ENCODE measurements at places on chromosomes 3 and 15. TPM values are rescaled to one million over a fixed set of nuclear protein-coding genes. Genes with fewer than 3 reads are reported as not detected.

DNA sequence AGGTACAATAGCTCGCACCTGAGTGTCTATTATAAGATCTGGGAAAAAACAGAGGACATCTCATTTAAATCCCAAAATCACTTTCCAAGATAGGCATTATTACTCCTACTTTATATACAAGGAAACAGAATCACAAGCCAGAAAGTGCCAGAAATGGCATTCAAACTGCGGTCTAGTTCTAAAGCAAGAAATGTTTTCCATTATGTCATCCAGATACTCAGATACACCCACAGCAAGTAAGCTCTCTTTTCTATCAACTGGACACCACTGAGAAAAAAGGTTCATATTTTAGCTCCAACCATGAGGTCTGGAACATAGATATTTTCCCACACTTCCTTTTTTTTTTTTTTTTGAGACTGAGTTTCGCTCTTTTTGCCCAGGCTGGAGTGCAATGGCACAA is 8.1 kb downstream of the SLC33A1 start:
- peak; percentile 8 for DNase-seq

GRCh38 chr3:195566797-195567196 is 16.9 kb downstream of the APOD start:
- peak; percentile 21 for DNase-seq

- no peak for DNase-seq
These were observed 261.3 kb upstream of the TLE3 start for GRCh38 chr15:70358871-70359647.

GRCh38 chr3:30400926-30401325 is 205.5 kb upstream of the TGFBR2 start:
- peak; percentile 73 for DNase-seq

Gene HDGFL3
- total RNA-seq = 23.7 TPM

- DNase-seq = no peak
These were observed 80.1 kb upstream of the PTX3 start for GRCh38 chr3:157356541-157356940.

DNA sequence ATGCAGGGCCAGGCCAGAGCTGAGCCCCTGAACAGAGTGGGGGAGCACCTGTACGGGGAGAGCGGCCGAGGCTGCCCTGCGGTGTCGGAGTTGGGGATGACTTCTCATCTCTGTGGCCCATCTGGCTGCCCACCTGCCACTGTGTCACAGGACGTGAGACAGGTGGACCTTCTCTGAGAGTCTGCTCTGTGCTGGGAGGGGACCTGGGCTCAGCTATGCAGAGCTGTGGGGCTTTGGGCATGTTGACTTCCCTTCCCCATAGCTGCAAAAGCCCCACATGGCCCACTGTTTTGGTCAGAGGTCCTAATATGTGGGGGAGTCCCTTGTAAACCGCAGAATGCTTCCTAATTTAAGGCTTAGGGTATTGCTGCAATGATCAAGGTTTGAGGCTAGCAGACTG is 68.0 kb upstream of the TRPM1 start:
- DNase-seq = no peak

- DNase-seq = no peak
These were observed 418.7 kb upstream of the SGO1 start for GRCh38 chr3:20604659-20605058.

DNA sequence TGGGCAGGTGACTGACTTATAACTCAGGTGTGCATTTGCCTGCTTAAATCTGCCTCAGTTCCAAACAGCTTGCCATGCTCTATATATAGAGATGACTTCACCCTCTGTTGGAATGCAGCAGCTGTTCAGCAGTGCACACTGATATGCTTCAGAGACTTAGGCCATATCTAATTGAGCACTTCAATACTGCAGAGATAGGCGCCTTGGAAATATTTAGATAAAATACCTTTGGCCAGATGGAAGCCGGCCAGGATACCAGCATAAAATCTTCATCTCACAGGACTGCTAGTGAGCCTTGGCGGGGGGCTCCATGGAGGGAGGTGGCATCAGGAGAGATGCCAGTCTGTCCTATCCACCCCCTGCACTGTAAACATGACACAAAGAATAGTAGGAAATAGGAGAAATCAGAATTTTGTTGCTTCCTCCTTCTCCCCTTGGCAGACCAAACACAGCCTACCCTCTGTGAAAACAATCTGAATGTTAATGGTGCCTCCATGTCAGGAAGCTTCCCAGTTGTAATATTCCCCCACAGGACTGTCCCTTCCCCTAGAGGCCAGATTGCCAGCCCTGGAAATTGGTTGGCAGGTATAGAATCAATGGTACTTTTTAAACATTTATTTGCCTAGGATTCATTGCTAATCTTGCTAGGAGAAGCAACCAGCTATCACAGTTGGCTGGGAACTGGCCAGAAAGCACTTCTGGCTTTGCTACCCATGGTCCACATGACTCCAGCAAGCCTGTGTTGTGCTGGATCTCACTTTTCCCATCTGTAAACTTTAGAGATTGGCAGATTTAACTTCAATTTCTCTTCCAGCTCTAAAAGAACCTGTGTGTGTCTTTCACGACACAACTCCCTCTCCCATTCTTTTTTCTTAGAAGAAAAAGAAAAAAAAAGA is 215.5 kb upstream of the KCNMB2 start:
- DNase-seq = peak; percentile 74

- DNase-seq = no peak
These were observed 393.3 kb downstream of the TBC1D5 start for GRCh38 chr3:17349093-17349492.

Data from fibroblast of villous mesenchyme (primary cell).